ENCODE measurements at places on chromosomes 12 and 14.

- DNase-seq = no peak
Measured at GRCh38 chr12:102903337-102904007, 13.6 kb downstream of the PAH start.

DNA sequence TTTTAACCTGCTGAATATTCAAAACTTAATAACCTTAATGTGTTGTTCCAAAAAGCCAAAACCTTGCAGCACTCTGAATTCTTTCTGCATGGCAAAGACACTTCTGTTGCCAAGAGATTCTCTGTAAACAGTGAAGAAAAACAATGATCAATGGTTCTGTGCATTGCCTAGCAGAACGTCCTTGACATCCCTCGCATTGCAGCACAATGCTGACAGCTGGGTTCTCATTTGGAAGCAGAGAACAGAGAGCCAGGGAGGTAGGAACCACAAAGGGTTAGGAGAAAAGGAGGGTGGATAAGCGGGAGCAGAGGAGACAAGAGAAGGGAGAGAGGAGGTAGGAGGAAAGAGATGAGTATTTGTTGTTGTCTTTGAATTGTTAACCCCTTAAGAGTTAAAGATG lies 501.1 kb downstream of the NAV3 start:
- no peak for DNase-seq

- no peak for DNase-seq
Measured at GRCh38 chr12:132490422-132491137, 629 bp downstream of the FBRSL1 start.

- DNase-seq = no peak
Measured at GRCh38 chr14:76490735-76491134, 114.8 kb downstream of the ESRRB start.

- no peak for DNase-seq
Measured at GRCh38 chr12:108475396-108475795, 39.7 kb upstream of the FICD start.

DNA sequence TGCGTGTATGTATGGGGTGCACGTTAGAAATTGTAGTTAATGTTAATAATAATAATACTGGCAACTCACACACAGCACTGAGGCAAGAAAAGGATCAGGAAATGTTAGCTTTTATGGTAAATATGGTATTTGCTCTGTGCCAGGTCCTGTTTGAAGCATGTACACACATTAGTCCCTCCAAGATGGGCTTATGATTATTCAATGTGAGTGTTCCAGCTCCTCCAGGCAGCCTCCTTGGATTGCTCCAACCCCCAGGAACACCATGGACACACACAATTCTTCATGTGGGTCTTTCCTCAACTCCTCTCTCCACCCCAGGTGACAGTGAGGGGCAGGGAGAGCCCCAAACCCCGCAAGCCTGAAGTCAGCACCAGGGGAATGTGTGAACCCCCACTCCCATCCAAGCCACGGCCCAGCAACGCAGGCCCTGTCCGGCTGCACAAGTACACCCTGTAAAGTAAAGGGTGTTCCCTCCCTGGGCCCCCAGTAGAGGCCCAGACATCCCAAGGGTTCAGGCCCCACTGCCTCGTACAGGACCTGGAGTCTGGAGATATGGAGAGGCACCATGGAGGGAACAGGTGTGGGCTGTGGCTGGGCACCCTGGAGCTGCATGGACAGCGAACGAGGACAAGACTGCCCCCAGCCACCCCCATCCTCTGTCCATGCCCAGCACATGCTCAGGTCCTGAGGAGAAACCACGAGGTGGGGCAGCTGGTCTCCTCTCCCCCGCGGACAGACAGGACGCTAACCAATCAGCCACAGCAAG lies 41.3 kb downstream of the NCOR2 start:
- no peak for DNase-seq

DNA sequence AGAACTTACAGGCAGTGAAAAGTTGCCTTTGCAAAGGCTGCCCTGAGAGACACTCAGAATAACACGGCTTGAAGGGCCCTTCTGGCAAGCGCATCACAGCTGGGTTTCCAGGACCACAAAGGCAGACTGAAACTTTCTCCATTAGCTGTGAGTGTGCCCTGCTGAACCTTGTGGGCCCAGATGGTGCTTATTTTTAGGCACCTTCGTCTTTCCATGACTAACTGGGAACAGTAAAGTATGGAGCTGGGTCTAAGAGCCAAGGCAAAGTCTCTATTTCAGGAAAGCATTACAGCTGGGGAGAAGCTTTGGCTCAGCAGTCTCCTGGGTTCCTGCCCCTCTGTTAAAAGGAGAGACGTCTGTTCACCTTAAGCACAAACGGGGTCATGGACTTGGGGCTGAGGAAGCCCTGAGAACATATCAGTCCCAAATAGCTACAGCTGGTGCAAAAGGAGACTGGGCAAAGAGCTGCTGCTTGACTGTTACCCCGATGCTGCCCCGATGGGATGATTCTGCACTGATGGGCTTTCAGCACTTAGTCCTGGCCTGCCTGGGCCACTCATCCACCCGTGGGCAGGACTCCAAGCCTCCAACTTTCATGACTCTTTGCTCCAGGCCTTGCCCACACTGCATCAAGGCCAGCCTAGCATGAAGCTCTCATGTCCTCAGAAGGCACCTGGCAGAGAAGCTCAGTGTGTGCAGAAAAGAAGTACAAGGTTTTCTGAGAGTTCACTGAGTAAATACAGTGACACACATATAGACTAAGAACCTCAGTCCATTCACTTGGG lies 248.3 kb downstream of the PHLDA1 start:
- DNase-seq = no peak

DNA sequence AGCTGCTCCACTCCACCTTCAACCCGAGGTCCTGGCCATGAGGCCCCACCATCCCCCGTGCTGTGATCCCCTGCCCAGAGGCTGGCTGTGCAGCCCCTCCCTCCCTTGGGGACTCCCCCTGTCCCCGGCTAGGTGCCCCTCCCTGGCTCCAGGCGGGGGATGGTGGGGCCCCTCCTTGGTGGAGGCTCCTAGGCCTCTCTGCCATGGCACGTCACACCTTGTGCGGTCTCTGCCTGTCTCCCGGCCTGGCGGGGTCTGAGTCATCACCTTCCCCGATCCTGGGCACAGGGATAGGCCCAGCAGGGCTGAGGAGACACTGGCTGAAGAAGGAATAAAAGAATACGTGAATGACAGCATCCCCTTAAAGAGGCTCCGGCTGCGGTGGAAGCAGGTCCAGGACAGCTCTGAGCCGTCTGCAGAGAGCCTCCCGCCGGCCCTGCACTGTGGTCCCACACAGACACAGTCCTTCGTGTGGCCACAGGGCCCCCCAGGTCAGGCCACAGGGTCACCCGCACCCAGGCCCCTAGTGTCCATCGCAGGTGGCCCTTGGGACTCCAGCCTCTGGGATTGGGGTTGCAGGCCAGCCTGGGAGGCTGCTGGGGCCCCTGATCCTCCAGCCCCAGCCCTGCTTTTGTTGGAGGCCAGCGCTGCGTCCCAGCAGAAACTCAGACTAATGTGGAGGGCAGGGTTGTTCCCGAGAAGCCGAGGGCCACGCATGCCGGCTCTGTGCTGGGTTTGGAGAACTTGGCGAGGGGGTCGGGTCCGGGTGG lies 43.6 kb downstream of the KIF26A start:
- no peak for DNase-seq

DNA sequence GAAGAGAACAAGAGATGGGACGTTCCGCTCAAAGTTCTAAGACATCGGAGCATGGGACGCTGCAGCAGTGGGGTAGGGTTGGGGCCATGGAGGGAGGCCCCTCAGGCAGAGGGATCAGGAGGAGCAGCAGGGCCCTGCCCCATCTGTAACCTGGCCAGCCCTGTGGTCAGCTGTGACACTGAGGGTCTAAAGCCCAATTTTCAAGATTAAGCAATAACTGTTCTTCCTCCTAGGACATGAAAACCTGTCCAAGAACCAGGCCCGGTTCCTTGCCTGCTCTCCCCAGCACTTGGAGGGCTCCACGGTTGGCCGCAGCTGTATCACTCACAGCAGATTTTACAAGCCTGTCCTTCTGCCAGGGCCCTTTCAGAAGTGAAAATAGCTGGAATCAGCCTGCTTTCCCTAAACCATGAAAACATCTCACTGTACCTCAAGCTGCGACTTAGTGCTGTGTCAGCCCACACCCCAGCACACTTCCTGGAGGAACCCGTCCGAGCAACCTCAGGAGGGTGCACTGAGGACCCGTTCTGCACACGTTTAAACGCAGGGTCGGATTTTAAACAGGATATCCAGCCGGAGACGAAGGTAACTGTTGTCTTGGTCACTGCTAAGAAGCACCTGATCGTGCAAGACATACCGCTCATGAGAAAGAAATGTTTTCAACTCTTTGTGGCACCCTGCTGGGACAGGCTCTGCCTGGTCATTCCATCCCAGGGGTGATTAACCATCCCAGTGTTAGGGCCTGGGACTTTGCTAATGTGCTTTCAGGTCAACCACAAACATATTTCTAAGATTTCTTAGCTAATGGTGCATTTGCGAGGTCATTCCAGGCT lies 201.9 kb upstream of the DIO3 start:
- no peak for DNase-seq

GRCh38 chr14:22184157-22184829 lies 404.7 kb downstream of the DAD1 start:
- no peak for DNase-seq
